Stimulated activated naive CD4-positive, alpha-beta T cell (primary cell): ENCODE measurements at places on chromosomes 6 and 20.
A peak's percentile ranks its signal among the peaks of the same experiment; 100 is the strongest.

DNA sequence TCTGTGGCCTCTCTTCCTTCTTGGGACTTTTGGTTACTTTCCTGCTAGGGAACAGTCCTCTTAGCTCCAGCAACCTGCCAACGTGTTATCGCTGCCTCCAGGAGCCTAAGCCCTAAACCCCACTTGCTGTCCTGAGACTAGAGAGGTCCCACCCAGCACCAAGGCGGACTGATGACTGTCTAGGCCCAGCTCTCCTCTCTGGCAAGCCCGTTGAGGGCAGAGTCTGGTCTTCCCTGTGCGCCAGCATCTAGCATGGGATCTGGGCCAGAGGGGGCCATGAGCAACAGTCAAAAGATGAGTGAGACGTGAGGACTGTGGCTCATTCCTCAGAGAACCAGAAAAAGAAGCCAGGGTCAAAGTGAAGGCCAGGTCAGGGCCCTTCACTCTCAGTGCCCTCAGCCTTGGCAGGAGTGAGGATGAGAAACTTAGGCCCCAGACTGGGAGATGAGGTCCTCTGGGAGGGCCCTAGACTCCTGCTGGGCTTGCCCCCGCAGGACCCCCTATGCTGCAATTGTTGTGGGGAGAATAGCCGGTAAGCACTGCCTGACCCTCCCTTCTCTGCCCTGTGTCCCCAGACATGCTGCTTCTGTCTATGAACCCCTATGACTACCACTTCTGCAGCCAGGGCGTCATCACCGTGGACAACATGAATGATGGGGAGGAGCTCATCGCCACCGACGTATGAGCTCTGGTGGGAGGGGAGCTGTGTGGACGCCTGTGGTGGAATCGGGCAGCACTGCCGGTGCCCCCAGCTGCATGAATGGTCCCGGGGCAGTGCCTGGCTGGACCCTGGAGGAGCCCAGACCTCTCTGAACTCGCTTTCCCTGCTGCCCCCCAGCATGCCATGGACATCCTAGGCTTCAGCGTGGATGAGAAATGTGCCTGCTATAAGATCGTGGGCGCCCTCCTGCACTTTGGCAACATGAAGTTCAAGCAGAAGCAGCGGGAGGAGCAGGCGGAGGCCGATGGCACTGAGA, 30.9 kb downstream of the MYH7B start:
- DNase-seq = no peak

GRCh38 chr20:44360221-44360620, 4.7 kb downstream of the HNF4A start:
- no peak for DNase-seq

- no peak for DNase-seq
These were observed 18.5 kb downstream of the VSTM2L start for GRCh38 chr20:37921341-37921929.

GRCh38 chr6:79081663-79082062, 3.6 kb upstream of the PHIP start:
- no peak for DNase-seq

DNA sequence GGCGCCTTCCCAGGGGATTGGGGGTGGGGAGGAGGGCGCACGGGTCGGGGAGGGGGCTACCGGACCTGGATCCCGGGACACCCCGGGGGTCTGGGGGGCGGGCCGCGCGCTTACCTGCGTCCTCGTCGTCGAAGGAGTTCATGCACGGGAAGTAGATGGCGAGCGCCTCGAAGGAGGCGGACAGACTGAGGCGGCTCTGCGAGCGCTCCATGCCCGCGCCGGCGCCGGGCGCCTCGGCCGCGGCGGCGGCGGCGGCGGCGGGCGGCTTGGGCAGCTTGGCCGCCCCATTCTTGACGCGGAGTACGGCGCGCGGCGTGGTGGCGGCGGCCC, 320 bp downstream of the RIMS4 start:
- no peak for DNase-seq

DNA sequence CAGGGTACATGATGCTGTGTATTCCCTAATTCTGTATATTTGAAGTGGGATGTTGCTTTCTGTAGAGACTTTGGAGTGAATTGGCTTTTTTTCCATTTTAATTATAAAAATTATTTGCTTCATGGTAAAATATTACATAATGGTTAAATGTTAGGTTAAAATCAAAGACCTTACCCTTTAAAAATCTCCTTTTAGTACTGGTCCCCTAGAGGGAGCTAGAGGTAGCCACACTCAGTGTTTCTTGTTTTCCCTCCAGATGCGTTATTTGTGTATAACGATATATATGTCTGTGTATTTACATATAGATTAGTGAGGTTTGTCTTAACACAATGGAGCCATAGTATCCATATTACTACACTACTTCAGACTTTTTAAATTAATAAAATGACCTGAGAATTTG, 146.7 kb downstream of the PLCB4 start:
- no peak for DNase-seq

- no peak for DNase-seq
These were observed 159.6 kb downstream of the MTHFD1L start for GRCh38 chr6:151025076-151025475.

- no peak for DNase-seq
These were observed 26.2 kb upstream of the GATA5 start for GRCh38 chr20:62501801-62502495.

DNA sequence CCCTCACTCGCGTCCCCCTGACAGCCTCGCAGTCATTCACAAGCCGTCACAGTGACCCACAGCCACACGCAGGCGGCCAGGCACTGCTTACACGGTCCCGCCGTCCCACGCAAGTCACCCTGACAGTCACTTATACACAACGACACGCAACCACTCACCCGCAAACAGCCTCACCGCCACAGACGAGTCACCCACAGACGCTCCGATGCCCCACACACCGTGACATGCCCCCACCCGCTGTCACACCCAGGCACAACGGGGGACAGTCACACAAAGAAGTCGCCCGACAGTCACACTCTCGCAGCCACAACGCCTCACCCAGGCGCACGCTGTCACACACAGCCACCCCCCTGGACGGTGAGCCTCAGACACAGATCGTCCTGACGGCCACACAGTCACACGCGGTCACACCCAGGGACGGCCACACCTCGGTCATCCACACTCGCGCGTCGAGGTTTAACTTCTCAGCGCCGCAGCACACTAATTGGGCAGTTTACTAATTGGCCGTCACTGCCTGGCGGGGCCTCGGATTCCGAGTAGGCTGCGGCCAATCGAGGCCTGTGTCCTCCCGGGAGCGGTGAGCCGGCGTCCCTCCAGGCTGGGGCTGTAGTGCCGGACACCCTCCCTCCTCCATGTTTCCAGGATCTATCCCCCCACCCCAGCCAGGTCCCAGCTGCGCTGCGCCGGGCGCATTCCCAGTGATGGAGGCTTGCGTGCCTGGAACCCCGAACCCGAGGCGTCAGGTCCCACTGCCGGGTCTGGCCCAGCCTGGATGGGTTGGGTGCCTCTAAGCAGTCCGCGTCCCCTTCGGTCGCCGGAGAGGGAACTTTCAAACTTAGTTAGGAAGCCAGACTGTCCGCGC, 790 bp downstream of the TOX2 start:
- DNase-seq = peak; percentile 53

DNA sequence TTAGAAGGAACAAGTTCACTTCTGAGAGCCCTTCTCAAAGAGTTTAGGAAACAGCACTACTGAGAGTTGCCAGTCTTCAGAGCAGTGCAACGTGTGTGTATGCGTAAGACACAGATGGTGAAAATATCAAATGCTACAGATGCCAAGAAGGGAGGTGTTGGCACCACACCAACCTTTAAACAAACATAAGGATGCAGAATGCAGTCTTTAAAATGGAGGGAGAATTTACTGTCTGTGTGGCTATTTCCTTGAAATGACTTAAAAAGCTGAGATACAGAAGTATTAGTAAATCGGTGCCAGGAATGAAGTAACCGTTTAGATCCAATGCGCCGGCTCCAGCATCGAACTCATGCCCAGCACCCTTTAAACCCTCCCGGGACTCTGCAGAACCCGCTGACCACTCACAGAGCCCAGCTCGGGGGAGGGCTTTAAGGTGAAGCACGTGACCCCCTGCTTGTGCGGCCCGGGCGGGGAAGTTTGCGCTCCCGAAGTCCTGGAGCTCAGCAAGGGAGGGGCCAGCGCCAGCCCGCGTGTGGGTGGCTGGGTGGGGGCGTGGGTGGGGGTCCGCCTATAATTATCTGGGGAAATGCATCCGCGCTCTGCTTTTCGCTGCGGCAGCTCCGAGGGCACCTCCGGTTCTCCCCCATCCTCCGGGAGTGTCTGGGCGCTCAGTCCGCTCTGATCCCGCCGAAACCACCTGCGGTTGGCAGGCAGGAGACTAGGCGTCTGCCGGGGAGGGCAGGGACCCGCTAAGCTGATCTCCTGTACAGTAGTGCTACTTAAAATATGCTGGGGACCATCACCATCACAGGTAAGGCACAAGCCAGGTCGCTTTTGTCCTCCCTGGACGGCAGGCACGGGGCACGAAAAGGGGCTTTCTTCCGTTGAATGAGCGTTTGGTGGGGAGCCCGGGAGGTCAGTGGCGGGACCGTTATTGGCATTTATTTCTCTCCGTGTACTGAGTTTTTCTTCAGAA, 66.0 kb downstream of the ZBTB2 start:
- DNase-seq = no peak

DNA sequence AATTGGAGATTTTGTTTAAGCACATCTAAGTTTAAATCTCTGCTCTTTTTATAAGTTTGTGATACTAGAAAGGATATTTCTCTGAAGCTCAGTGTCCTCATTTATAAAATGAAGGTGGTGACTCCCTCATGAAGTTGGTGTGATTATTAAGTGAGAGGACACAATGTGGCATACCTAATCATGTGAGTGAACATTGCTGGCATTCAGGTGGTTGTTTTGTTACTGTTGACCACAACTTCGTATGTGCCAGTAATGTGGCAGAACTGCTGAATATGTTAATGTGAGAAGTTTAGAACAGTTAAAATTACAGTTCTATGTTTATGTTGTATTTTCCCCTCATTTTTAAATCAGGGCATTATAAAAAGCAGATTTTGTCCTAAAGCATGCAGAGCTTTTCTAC, 127.2 kb downstream of the STXBP5 start:
- no peak for DNase-seq
